ENCODE measurements at places on chromosomes 13 and 19. TPM values are rescaled to one million over a fixed set of nuclear protein-coding genes. Genes with fewer than 3 reads are reported as not detected.

The LILRB1 gene
- total RNA-seq = not detected

The PCDH17 gene
- total RNA-seq = 1.4 TPM

The CCDC194 gene
- total RNA-seq = not detected

The OR4F17 gene
- total RNA-seq = not detected

The PSPN gene
- 0.98 TPM for total RNA-seq

The AP1M2 gene
- total RNA-seq = not detected

The FOXO1 gene
- total RNA-seq = 61.4 TPM

The GADD45GIP1 gene
- 21.0 TPM for total RNA-seq

The MRPL4 gene
- 56.5 TPM for total RNA-seq

The IGFL3 gene
- not detected for total RNA-seq

The TCF3 gene
- 194 TPM for total RNA-seq

The ZNF561 gene
- 26.8 TPM for total RNA-seq

The ZNF132 gene
- 7.3 TPM for total RNA-seq

The LILRA6 gene
- not detected for total RNA-seq

The SCN1B gene
- 10.3 TPM for total RNA-seq

The APC2 gene
- total RNA-seq = 0.10 TPM

The SERP2 gene
- not detected for total RNA-seq

The ENOX1 gene
- 0.65 TPM for total RNA-seq

The HSPB6 gene
- total RNA-seq = 0.65 TPM

The PDX1 gene
- total RNA-seq = not detected

The GRK1 gene
- total RNA-seq = not detected

The ZNF66 gene
- 4.6 TPM for total RNA-seq

The RPS16 gene
- 47.4 TPM for total RNA-seq

The URI1 gene
- total RNA-seq = 38.9 TPM

The PROSER3 gene
- total RNA-seq = 7.2 TPM

The AMER2 gene
- total RNA-seq = not detected

The HTR2A gene
- not detected for total RNA-seq

The LCP1 gene
- total RNA-seq = 0.10 TPM

The ZNF304 gene
- total RNA-seq = 9.0 TPM

The SAMD4B gene
- total RNA-seq = 68.9 TPM

The MLNR gene
- total RNA-seq = not detected

The CEACAM21 gene
- total RNA-seq = 4.9 TPM

The CEACAM16 gene
- total RNA-seq = not detected

The HRC gene
- total RNA-seq = not detected

The KDM4B gene
- 26.5 TPM for total RNA-seq

The ARL11 gene
- total RNA-seq = 0.10 TPM

The LILRA2 gene
- total RNA-seq = not detected

The PSG3 gene
- not detected for total RNA-seq

The CASP14 gene
- not detected for total RNA-seq

The RNF225 gene
- 0.67 TPM for total RNA-seq

The TRMT1 gene
- 43.1 TPM for total RNA-seq

The ZNF600 gene
- total RNA-seq = 7.5 TPM

The FUT1 gene
- 6.5 TPM for total RNA-seq
